ENCODE measurements at places on chromosomes 1 and 21.

- DNase-seq = no peak
Measured at GRCh38 chr21:40564318-40564717, 282.6 kb downstream of the DSCAM start.

DNA sequence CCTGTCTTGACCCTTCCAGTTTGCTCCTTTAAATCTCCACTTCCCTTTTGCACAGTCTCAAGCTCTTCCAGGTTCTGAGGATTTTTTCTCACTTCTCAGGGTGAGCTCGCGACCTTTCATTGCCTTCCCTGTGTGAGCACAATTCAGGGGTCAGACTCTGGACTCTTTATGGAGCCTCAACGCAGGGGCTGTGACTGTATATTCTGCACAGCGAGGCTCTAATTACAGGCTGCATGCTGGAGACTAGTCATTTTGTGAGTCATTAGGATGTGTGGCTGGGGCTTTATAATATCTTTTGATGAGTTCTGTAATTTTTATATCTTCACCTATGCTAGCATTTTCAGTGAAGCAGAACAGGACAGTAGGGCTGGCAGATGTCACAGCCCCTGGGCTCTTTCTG is 270.7 kb downstream of the KAZN start:
- no peak for DNase-seq

GRCh38 chr1:55645270-55645669 is 430.1 kb upstream of the USP24 start:
- no peak for DNase-seq

GRCh38 chr1:62407398-62408009 is 29.3 kb upstream of the USP1 start:
- DNase-seq = peak; percentile 75

- DNase-seq = no peak
Measured at GRCh38 chr1:75587692-75588091, 23.2 kb downstream of the SLC44A5 start.

Measured in MCF 10A (cell line).